ENCODE measurements at places on chromosomes 1 and 21.
A peak's percentile ranks its signal among the peaks of the same experiment; 100 is the strongest.

GRCh38 chr1:200980452-200980772 is 43.1 kb downstream of the KIF21B start:
- DNase-seq: no peak

- no peak for DNase-seq
Observed at GRCh38 chr1:17903386-17903785, 148.3 kb downstream of the ACTL8 start.

DNA sequence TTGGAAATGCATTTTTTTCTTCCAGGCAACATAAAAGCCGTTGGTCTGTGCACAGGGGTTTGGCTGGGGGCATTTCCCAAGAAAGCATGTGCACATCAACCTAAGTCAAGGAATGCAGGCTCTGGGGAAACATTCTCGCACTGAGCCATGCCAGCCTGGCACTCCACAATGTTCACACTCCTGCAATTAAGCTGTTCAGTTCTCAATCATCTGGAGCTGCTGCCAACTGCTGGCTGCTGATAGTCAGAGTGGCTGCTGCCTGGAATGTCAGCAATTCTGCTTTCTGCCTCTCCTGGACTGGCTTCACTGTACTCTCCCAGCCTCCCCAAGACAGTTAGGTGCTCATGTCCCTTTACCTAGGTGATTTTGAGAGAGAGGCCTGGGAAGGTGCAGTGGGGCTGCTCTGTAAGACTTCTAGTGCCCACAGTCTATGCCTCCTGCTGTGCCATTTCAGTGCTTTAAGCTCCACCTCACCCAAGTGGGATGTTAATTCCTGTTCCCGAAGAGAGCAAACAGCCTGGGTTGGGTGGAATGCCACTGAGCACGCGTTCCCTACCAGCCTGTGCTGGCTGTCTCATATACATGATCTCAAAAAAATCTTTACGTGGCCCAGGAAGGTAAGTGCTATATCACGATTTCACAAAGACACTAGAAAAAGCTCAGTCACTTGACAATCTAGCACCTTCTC is 131.7 kb downstream of the BRINP2 start:
- no peak for DNase-seq

DNA sequence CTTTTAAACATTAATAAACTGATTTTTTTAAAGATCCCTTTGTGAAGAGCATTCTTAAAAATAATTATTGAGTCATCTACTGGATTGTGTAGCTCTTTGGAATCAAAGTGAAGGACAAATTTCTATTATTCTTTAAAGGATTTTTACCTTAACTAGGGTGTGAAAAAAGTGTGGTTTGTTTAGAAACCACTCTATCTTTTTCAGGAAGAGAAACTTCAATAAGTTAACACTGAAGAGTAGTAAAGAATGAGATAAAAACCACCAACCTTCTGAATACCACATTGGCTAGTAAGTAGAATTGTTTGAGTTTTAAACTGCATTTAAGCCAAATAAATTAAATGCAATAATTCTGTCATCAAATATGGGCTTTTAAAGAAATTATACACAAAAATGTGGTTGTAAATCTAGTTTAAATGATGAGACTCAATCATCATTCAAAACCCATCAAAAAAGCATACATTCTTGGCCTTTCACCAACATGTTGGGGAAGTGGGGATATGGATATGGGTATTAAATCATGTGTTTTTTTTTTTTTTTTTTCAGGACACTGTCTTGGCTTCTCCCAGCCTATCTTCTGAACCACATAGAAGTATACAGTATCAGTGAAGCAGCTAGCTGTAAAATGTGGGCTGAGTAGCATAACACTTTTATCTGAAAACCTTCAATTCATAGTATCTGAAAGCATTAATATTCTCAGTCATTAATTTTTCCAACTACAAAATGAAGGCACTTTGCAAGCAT is 4.8 kb downstream of the S1PR1 start:
- no peak for DNase-seq

DNA sequence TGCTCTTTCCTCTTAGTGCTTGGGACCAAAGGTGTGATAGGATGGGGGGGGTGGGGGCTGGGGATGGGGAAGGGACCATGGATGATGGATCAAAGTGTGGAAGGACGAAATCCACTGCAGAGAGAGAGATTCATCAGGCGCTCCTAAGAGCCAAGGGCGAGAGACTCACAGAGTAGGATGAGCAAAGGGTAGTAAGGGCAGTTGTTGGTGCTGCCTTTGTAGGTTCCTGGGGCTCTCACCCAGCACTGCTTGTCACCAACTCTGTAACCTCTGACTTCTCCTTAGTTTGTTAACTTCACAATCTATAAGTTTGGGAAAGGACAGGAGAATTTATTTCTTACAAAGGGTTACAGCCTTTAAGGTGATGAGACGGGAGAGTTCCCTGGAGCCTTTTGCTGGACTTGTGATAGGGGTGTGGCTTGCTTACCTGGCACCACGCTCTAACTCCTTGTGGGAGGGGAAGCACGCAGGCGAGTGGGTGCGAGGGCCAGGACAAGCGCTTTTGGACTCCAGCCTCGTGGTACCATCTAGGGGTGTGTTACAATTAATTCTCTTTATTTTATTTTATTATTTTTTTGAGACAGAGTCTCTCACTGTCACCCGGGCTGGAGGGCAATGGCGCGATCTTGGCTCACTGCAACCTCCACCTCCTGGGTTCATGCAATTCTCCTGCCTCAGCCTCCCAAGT is 1.6 kb upstream of the PDXK start:
- no peak for DNase-seq

- DNase-seq: peak; percentile 86
Observed at GRCh38 chr1:80509965-80510522, 1290.7 kb upstream of the ADGRL2 start.

DNA sequence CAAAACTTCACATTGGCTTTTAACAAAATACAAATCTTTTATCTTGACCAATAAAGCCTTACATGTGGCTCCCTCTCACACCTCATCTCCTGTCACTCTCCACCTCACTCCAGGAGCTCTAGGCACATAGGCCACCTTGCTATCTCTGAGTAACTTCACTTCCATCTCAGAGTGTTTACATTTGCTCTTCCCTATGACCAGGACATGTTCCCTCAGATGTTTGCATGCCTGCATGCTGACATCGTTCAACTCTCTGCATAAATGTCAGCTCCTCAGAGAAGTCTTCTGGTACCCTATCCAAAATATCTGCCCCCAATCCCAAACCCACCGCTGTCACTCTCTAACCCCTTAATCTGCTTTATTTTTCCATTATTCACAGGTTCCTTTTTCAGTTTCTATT is 110.9 kb downstream of the TOMM20 start:
- DNase-seq: no peak

GRCh38 chr1:74197255-74197654 is 721 bp downstream of the LRRIQ3 start:
- DNase-seq: no peak

DNA sequence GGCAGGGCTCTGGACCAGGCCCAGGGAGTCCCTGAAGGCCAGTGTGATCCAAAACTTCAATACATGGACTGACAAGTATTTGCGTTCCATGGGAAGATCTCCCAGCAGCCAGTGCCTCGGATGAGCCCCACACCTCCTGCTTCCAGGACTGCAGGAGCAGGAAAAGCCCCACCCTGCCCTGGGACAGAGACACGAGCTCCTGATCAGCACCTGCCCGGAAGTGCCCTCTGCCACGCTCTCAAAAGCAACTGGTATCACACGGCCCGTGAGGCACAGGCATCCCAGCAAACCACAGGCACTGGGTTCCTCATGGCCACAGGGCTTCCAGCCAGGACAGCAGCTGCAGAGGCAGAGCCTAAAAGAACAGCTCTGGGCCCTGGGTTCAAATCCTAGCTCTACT is 48.6 kb downstream of the ACOT7 start:
- no peak for DNase-seq

- no peak for DNase-seq
Observed at GRCh38 chr21:45613881-45614280, 29.6 kb upstream of the PCBP3 start.

DNA sequence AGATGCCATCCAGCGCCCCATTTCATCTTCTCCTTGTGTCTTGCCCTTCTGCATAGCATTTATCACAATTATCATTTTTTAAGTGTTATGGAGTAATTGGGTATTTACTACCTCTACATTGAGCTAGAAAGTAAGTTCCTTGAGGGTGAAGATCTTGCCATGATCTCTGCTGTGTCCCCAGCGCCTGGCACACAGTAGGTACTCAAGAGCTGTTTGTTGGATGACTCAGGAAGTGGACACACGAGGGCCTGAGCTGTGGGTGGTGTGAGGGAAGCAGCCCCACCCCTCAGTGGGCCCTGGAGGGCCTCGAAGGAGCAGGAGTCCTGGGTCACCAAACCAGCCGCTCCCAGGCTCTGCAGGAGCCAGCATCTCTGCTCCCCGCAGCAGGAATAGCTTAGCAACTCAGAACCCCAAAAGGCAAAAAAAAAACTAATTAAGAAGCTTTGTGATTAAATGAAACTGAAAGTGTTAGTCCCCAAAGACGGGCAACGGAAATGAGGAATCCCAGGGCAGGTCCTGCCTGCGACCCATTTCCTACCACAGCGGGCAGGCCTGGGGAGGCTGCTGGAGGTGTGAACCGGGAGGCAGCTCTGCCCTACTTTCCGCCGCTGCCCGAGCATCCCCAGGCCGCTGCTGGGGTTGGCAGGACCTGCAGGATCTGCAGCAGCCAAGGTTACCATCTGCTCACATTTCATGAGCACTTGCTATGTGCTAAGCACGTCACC is 87.7 kb downstream of the LACTBL1 start:
- no peak for DNase-seq

GRCh38 chr1:158329733-158330132 is 1.6 kb downstream of the CD1B start:
- no peak for DNase-seq

- DNase-seq: no peak
Observed at GRCh38 chr21:38675182-38675824, 130.4 kb upstream of the ETS2 start.

DNA sequence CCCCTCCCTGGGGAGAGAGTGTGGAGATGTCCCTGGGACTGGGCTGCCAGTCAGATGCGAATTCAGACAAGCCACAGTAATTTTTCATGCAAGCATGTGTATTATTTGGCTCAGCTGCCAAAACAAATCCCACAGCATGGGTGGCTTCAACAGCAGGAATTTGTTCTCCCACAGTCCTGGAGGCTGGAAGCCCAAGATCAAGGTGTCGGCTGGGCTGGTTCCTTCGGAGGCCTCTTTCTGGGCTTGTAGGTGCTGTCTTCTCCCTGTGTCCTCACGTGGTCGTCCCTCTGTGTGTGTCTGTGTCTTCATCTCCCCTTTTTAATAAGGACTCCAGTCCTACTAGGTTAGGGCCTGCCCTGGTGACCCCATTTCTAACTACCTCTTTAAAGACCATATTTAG is 91.9 kb upstream of the ACTRT2 start:
- DNase-seq: no peak

DNA sequence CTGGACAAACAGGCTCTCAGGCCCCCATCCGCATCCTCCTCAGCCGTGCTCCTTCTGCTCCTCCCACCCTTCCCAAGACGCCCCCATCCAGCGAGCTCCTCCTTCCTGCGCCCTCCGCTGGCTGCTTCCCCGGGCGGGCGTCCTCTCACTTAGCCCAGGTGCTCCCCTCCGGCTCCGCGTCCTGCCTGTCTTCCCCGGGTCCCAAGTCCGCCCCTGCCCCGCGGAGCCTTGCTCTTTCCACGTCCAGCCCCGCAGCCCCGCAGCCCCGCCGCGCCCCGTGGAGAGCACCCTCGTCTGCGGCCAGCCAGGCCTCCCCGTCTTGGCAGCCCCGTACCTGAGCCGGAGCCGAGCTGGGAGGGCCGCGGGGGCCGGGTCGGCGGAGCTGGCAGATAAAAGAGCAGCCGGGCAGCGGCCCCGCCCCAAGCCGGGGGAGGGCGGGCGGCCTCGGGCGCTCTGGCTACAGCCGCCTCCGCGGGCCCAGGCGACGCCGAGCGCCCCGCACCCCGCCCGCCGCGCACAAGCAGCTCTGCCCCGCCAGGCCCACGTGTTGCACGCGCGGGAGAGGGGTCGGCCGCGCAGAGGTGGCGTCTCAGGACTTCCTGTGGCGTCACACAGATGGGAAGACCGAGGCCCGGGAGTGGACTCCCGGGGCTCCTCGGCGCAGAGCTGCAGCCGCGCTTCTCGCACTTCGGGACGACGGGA is at the start of gene PAQR7:
Gene PAQR7, minus strand, starts transcription at position 555 of the 702 bp plus-strand sequence. CDS start 11,869 bp downstream, outside the sequence.
- DNase-seq: no peak

DNA sequence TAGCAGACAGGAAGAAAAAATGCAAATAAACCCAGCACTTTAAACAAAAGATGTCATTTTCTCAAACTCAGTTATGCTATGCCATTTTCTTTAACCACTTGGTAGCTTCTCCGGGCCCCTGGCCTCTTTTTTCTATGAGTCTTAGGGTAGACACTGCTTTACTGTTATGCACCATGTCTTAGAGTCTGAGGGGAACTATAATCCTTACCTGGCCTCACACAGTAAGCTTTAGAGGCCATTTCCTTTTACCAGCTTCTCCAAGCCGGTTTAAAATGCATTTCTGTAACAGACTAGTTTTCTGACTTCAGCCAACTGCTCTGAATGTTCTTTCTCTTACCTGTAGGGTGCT is 73.7 kb upstream of the EDEM3 start:
- no peak for DNase-seq

GRCh38 chr1:152451254-152451653 is 37.2 kb upstream of the CRNN start:
- no peak for DNase-seq

GRCh38 chr1:208189716-208190115 is 54.5 kb downstream of the PLXNA2 start:
- DNase-seq: no peak
